Stimulated activated CD8-positive, alpha-beta memory T cell treated with anti-CD3 and anti-CD28 coated beads, Interleukin-15, amount 100 ng/mL, for 4 hours (primary cell): ENCODE measurements at places on chromosomes 4 and X.

- no peak for DNase-seq
These were observed 138.9 kb upstream of the INPP4B start for GRCh38 chr4:142984871-142985585.

GRCh38 chr4:47882228-47882627 lies 32.2 kb downstream of the NFXL1 start:
- no peak for DNase-seq

DNA sequence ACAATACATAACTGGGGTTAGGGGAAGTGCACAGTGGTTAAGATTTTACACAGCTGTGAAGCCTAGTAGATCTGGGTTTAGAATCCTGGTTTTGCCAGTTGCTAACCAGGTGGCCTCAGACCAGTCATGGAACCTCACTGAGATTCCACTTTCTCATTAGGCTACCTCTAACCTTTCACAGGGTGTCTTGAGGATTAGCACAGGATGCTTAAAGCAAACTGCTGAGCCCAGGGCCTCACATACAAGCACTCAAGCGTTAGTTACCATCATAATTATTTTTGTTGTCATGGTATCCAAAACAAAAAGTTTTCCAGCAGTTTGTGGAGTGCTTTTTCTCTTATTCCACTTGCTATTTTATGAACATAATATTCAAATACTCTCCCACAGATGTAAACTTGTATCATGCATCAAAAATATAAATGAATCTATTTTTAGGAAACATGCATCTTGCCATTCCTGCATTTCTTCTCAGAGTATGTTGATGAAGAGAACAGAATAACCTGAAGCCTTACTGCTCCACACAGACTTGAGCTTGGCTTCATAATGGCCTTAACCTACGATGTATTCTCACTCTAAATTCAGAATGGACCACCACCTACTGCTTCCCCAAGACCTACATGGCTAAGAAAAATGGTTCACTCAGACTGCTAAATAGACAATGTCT lies 12.6 kb downstream of the AP1S2 start:
- DNase-seq: no peak

GRCh38 chr4:140057701-140058100 lies 96.3 kb downstream of the MAML3 start:
- no peak for DNase-seq

DNA sequence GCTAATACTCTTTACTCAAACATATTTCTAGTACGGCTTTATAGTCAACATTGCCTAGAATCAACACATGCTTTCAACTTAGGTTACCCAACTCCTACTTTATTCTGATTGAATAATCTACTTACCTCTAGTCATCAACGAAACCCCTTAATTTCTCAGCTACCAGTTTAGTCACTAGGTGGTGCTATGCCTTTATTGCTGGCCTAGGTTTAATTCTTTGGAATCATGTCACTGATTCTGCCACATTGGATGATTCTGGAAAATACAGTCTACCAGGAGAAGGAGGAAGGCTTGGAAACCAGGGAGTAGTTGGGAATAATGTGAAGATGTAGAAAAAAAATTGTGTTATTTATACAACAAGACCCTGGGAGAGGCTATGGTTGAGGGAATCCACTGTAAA lies 167.7 kb downstream of the DCAF12L2 start:
- no peak for DNase-seq

DNA sequence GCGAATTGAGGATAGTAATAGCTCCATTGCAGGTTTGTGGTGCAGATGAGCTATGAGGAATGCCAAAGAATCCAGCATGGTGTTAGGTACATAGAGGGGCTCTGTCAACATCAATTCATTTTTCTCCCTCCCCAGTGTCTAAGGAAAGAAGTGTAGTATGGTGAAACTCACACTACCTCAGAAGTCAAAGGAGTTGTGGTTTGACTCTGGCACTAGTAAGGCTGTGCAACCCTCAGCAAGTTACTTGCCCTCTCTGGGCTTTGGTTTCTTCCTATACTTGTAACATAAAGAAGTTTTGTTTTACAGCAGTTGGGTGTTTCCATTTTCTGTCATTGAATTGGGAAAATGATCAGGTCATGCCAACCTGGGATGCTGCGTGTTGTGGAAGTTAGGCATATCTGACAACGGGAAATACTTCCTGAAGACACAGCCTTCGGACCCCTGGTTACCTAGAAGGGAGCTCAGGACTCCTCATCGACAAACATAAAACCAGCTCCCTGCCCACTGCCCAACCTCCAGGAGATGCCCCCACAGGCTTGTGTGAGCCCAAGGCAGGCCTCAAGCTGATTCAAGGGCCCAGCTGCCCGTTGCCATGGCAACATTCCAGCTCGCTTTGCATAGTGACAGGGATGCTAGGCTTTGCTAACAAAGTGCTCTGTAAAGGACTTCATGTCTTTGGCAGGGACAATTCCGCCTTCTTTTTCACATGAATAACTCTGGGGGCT lies 71.4 kb downstream of the RTL5 start:
- no peak for DNase-seq

DNA sequence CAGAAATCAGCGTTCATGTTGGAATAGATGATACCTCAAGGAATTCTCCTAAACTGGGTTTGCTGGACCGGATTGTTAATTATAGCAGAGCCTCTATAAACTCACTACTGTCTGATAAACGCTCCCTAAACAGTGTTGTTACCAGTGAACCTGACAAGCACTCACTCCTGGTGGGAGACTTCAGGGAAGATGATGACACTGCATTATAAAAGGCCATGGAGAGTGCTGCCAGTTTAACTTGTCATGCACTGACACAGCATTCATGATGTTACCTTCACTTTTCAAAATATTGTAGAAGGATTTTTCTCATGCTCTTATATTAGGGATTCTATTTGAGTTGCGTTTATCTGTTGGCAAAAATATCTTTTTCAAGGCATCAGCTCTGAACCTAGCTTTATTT lies 57.7 kb upstream of the PGK1 start:
- no peak for DNase-seq

GRCh38 chr4:55249476-55249875 lies 96.6 kb upstream of the SRD5A3 start:
- DNase-seq: no peak

- DNase-seq: no peak
These were observed 7.7 kb upstream of the GABRE start for GRCh38 chrX:151982222-151982621.

DNA sequence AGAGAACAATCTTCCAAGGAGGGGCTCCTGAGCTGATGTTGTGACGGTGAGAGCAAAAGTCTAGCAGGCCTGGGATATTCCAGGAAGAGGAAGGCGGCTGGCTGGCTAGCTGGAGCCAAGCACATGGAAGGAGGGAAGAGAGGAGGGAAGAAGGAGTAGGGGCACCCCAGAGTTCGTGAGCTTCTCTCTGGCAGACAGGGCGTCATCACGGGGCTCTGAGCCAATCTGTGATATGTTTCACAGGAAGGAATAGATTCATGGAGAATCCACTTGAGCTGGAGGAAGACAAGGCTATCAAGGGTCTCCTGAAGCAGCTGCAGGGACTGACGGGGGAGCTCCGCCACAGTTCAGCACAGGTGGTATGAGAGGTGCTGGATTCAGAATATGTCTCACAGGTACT lies 73.6 kb downstream of the DHRSX start:
- no peak for DNase-seq

DNA sequence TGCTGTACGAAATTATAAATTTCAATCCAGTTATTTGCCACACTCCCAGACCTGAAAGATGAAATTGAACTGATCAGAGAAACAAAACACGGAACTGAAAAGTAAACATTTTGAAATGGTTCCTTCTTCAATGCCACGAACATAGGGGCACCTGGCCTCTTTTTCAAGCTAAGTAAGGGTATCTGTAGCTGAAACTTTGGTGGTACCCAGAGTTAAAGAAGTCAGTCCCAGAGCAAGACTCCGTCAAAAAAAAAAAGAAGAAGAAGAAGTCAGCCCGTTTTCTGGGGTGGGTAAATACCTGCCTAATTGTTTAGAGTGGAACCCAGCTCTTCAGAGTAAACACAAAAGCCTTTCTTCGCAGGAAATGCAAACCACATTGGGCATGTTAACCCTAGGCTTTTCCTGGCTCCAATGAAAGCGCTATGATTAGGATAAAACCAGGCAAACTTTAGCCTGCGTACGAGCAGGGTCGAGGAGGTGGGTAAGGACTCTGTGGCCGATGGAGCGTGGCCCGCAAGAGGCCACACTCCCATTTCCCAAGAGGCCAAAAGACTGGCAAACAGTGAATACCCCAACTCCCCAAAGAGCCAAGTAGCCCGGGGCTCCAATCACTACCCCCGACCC lies 1.3 kb downstream of the ANTXR2 start:
- DNase-seq: no peak

DNA sequence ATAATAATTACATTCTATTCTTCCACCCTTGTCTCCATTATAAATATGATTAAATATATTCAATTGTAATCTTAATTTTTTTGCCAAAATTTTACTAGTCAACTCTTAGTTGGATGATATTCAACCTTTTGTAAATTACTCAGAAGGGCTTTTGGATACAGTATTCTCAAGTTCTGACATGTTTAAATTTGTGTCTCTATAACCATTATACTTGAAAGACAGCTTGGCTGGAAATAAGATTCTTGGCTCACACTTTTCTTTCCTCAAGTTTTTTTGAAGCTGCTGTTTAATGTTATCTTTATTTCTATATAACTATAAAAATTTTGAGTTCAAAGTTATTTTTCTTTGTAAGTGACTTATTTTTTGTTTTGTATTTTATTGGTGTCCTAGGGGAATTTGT lies 214.4 kb downstream of the ARAP2 start:
- no peak for DNase-seq

DNA sequence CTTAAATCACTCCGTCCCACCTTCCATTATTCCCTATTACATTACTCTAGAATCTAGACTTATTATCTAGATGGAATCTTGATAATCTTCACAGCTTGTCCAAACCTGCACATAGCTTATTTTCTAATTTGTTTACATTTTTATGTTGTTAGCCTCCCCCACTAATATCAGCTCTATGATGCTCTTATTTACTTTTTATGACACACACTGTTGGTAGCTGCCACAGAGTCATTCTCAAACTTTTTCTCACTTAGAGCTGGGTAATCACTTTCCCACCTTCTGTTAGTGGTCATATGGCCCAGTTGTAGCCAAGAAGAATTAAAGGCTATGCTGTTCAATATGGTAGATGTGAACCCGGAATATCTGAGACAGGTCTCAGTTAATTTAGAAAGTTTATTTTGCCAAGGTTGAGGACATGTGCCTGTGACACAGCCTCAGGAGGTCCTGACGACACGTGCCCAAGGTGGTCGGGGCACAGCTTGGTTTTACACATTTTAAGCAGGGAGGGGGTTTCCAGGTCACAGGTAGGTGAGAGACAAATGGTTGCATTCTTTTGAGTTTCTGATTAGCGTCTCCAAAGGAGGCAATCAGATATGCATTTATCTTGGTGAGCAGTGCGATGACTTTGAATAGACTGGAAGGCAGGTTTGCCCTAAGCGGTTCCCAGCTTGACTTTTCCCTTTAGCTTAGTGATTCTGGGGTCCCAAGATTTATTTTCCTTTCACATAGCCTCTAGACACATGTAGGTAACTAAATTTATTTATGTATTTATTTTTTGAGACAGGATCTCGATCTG lies 7.0 kb upstream of the ADGRA3 start:
- DNase-seq: no peak

DNA sequence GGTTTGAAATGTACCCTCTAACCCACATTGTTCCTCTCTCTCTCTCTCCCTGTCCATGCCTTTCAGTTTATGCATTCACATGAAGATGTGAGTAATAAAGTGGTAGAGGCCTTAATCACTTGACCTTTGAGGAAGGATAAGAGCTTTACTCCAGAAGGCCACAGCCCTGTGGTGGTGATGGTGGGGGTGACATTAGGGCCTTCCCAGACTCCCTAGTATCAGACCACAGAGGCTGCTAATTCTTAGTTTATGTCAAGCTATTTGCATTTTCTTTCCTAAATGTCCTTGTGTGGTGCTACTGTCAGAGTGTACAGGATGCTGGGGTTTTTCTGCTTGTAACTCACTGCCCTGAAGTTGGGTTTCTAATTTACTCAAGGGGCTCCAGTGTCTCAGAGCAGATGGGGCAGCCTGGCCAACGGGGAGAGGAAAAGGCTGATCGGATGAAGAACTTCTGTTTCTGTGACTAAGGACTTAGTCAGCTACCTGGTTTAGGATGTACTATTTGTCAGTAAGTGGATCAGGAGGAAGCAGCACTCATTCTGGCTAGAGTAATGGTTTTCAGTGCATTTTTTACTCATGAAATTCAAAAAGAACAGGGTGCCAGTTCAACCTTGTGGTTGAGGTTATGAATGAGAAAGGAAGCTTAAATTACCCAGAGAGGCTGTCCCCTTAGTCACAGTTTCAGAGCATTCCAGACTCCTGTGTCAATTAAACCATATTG lies 509.6 kb upstream of the DIPK2B start:
- peak; percentile 19 for DNase-seq

- no peak for DNase-seq
These were observed 1.1 kb downstream of the GAB1 start for GRCh38 chr4:143337600-143338287.

DNA sequence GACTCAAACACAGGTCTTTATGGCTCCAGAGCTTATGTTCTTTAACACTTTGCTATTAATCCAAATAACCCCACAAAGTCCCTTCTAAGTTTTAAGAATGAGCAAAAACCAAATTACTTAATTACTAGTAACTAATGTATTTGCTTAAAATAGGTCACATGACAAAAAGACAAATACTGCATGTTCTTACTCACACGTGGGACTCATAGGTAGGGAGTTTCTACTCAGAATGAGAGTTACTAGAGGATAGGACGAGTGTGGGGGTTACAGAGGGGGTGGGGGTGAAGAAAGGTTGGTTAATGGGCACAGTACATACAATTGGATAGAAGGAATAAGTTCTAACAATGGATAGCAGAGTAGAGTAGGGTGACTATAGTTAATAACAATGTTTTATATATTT lies 5.8 kb downstream of the RPS6KA3 start:
- no peak for DNase-seq

DNA sequence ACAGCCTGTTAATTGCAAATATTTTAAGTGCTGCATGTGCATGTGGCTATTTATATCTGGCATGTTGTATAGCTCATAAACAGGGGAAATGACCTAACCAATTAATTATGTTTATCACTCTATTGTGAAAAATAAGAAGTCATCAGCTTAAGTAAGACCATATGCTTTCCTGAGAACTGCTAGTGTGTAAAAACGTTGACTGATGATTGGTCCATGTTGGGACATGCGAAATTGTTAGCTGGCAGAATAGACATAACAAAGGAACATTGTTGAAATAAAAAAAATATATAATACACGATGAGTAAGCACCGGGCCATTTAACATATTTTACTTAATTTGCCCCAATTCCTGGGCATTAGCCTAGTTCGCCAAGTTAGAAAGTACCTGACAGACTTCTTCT lies 207.5 kb downstream of the ANK2 start:
- no peak for DNase-seq

- no peak for DNase-seq
These were observed 85.5 kb downstream of the RTL3 start for GRCh38 chrX:78573630-78574029.

DNA sequence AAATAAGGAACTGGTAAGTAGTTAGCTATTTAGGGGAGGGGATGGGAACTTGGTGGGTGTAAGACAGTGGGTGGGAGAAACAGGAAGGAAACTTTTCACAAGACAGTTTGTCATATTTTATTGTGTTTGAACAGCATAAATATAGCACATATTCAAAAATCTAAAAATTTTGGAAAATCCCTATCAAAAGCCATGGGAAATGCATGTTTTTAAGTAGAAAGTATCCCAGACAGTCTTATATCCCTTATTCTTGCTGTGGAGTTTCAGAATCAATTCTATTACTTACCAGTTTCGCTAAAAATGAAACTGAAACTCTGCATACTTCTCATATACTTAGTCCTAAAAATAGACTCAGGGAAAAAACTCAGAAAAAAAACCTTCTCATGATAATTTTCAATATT lies 22.3 kb upstream of the RASGEF1B start:
- DNase-seq: no peak

- no peak for DNase-seq
These were observed 69.6 kb downstream of the NOCT start for GRCh38 chr4:139085141-139085540.
